ENCODE measurements at places on chromosomes 6 and 20.

DNA sequence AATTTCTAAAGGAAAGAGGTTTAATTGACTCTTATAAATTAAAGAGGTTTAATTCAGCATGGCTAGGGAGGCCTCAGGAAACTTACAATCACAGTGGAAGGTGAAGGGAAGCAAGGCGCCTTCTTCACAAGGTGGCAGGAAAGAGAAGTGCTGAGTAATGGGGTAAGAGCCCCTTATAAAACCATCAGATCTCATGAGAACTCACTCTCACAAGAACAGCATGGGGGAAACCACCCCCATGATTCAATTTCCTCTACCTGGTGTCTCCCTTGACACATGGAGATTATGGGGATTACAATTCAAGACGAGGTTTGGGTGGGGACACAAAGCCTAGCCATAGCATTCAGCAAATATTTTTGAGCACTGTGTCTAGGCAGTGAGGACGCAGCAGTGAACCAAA is 3.9 kb upstream of the IPCEF1 start:
- no peak for DNase-seq

DNA sequence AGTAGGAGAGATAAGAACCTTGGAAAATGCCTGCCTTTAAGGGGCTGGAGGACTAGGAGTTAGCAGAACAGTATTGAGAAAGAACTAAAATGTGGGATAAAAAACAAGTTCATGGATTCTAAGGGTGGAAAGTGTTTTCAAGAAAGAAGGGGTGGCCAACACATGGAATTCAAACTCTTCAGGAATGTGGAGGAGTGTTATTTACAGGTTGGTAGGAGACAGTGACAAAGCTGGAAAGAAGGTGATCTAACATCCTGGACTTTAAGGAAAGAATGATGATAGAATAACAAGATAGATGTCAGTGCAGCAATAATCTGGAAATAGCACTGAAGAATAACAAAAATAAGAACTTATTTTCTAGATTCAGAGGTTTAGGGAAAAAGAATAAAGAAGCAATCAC is 54.0 kb upstream of the TNFRSF21 start:
- DNase-seq, result no peak

DNA sequence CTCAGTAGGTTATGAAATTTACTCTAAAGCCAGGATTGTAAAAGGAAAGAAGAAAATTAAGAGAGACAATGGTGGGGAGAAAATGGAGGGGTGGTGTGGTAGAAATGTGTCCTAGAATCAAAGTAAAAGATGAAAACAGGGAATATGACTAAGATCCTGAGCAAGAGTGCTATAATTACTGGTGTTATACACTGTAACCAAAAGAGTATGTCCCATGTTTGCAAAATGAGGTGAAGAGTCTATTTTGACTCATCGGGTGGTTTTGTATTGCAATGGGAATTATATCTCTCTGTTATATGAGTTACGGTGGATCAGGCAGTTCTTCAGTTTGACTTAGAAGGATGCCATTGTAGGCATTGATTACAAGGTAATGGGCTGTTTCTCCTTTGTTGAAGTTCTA is 8.5 kb downstream of the L3MBTL3 start:
- DNase-seq, result no peak

DNA sequence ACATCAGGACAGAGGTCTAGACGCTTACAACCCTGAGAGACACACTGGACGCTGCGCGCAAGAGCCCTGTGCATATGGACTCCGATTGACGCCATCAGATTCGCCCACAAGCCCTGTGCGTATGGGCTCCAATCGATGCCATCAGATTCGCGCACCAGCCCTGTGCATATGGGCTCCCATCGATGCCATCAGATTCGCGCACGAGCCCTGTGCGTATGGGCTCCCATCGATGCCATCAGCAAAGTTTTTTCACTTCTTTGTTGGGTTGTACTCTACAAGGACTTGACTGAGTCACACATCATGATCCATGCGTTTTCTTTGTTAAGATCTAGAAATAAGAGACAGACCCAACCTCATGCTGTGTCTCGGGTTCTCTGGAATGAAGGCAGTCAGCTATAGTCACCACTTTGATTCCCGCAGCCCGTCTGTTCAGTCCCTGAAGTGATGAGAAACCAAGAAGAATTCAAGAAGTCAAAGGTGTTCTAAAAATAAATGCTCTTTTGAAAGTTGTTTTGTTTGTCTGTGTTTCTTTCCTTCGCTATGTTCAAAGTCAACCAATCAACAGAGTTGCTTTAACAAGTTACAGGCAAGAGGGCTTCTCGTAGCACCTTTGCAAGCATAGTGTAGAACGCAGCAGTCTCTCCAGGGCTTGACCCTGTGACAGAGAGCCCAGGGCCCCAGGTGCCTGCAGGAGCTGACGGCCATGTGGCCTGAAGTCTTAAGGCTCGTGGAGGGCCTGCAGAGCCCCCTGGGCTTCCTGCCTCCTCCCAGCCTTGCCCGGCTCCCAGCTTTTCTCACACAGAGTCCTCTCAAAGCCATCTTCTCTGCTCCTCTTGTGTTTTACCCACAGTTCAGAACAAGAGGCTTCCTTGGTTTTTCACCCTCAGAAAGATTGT is 7.9 kb downstream of the RPS6KA2 start:
- DNase-seq, result no peak

GRCh38 chr6:90472716-90473115 is 114.2 kb downstream of the MAP3K7 start:
- DNase-seq, result no peak

DNA sequence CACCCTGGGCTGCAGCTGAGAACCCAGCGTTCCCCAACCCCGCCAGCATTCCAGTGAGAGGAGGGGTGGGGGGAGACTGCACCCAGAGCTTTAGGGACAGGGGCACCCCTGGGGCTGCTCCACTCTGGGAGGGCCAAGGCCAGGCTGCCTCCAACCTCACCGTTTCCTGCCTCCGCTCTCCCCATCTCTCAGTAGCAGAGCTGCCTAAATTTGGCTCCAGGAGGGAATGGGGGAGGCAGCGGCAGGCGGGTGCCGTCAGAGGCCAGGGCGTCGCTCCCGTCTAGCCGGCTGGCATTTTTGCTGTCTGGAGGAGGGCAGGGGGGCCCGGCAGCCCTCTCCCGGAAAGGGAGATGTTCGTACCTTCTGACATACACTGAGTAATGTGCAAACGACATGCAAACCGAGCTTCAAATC is 46.6 kb downstream of the NOL4L start:
- no peak for DNase-seq

DNA sequence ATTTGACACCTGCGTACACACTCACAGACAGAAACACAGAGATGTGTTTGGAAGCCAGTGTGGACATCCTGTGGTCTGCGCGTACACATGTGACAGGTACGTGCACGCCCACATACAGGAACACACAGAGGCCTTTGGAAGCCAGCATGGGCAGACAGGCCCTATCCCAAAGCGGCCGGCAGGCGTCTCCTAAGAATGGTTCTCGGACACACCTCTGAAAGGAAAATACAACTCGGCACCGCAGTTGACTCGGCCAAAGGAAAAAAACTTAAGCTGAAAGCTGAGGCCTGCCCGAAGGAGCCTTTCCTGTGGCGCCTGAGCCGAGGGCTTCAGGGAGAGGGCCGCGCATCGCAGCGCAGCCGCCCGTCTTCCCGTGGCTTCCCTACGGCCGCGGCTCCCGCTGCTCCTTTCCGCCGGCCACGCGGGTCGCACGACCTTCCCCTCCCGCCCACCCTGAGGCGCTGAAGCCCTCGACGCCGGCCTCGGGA is 1.4 kb upstream of the CEP43 start:
- peak; percentile 18 for DNase-seq

- no peak for DNase-seq
These were observed 37.4 kb downstream of the COX4I2 start for GRCh38 chr20:31674895-31675827.

GRCh38 chr6:13702809-13703302 is 8.8 kb downstream of the RANBP9 start:
- DNase-seq, result no peak

- no peak for DNase-seq
These were observed 17.3 kb downstream of the PPP1R10 start for GRCh38 chr6:30599625-30600324.

DNA sequence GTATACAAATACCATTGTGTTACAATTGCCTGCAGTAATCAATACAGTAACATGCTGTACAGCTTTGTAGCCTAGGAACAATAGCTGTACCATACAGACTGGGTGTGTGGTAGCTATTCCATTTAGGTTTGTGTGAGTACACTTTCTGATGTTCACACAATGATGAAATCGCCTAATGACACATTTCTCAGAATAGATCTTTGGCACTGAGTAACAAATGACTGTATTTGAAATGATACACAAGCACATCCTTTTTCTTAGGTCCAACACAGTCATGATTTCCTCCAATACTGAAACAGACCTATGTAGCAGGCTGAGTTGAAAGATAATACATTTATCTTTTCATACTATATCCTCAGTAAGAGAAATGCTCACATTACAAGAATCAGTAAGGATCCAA is 13.9 kb downstream of the KHDRBS2 start:
- no peak for DNase-seq

- no peak for DNase-seq
These were observed 13.4 kb upstream of the GMNN start for GRCh38 chr6:24761193-24761835.

DNA sequence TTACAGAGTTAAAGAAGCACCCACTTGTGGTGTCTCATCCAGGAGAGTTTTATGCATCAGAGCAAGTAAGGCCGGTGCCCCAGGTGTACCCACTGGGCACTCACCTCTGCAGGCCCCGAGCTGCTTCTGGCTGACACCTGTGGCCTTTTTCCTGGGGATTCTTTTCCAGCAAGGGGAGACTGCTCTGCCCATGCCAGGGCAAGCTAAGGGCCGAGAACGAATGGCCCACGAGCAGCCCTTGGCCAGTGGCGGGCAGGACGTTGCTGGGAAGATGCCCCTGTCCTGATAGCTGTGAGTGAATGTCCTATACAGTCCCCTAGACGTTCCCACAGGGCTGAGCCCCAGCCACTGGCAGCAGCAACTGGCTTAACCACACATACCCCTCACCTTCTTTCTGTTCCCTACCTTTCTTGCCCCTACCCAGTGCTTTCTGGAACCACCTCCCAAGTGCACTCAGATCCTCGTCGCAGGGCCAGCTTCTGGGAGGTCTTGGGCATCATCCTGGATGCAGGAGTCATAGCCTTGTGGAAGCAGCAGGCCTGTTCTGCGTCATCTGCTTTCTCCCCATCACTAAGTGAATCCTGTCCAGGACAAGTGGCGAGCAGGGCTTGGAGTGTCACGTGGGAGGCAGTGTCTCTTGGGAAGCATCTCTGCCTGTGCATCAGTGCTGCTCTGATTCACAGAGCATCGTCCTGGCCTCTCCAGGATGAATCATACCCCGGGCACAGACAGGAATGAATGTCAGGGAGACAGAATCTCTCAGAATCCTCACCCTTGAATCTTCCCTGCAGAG is 32.5 kb downstream of the SYNDIG1 start:
- DNase-seq, result no peak

DNA sequence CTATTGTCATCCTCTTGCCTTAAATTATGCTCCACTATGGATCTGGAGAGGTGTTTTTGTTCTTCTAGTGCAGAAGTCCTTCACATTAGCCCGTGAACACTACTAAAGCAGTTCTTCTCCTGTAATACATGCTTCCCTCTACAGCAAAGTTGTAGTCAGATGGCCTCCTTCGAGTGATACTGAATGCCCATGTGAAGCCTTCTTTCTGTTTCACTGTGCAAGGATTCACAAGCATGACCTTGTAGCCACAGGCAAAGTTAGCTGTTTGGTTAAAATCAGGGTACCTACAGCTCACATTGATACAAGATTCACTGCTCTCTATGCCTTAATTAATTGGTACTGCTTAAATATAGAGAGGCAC is 47.6 kb downstream of the ARHGAP18 start:
- DNase-seq, result no peak

- DNase-seq, result no peak
These were observed 4.4 kb upstream of the LMBRD1 start for GRCh38 chr6:69801225-69801624.

DNA sequence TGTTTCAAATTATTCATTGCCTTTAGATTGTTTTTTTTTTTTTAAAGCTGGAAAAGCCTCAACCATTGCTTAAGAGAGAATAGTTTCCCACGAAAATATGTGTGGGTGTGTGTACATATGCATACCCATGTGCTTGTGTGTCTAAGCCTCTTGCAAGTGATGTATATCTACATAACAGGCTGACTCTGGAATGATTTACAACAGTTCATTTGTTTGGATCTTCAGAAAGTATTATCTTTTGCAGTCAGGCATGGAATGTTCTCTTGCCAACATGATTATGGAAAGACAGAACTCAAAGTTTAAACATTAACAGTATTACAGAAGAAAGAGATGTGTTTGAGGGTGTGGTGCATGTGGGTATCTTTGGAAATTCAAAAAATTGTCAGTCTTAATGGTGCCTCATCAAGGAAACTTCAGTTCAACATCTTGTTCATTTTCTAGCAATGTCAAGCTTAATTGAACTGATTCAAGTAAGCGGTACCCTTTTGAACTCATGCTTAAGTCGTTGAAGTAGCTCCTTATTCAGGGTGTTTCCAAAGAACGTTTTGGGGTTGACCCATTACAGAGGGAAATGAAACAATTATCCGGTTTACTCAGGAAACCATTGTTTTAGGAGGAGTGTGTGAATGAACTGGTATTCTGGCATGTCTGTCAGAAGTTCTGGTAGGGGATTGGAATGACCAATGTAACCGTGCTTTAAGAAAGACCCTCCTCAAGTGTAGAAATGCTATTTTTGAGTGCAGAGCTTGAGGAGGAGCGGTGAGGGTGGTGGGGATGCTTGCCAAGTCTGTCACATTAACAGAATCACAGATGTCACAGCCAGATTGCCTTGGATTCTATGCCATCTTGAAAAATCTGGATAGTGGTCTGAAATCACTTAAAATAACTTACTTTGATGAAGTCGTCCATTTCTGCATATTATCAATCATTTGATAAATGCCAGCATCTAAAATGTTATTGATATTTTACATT is 60.3 kb downstream of the ADGRG6 start:
- DNase-seq, result no peak

DNA sequence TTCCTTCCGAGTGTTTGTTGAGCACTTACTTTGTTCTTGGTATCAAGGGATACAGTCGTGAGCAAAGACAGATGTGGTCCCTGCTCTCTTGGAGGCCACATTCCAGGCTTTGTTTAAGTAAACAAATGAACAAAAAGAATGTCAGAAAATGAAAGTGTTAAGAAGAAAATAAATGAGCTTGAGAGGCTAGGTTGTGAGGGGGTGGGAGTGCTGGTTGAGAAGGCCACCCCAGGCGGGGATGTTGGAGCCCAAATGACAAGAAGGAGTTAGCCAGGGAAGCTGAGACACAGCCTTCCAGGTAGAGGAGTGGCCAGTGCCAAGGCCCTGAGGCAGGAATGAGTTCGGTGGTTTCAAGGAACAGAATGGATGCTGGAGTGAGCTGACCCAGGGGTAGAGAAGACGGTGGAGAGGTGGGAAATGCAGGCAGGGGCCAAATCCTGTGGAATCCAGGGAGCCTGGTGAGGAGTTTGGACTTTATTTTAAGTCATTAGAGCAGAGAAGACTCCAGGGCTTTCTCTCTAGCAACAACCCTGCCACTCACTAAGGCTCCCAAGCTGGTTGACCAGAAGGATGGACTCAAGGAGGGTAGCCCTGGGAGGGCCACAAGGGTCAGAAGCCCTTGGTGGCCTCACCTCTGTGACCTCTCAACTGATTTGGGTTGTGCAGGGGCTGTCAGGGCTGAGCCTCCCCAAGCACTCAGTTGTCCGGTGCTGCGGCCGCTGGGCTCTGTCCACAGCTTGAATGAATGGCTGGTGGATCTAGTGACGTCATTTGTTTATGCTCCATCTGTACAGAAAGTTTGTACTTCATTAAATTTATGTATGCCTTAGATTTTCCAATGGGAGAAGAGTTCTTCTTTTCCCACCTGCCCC is 66.0 kb upstream of the STX16 start:
- DNase-seq, result no peak
